ENCODE measurements at places on chromosomes 11 and 22. TPM values are rescaled to one million over a fixed set of nuclear protein-coding genes. Genes with fewer than 3 reads are reported as not detected.

- no peak for DNase-seq
Measured at GRCh38 chr22:19265779-19266178, 25.7 kb downstream of the CLTCL1 start.

JHY gene
- total RNA-seq, result 3.6 TPM

GRCh38 chr11:62015615-62016014, 48.2 kb upstream of the FTH1 start:
- no peak for DNase-seq

DNA sequence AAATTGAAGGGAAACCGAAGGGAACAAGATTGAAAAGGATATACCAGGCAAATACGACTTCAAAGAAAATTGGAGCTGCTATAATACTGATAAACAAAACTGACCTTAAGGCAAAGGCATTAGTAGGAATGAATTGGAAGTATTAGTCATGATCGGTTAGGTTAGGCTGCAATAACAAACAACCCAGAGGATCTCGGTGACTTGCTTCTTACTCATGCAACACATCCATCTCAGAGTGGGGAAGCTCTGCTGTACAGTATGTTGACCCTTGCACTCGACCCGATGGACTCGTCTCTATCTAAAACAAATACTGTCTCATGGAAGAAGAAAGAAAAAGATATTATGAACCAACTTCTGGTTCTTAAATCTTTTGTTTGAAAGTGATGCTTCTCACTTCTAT, 42.3 kb downstream of the SPATA19 start:
- DNase-seq, result no peak

C1QTNF6 gene
- total RNA-seq, result 5.5 TPM

GRCh38 chr11:81673001-81673400, 1060.7 kb downstream of the FAM181B start:
- DNase-seq, result peak; percentile 35

GRCh38 chr11:36149538-36150242, 139.5 kb downstream of the COMMD9 start:
- DNase-seq, result peak; percentile 97

SLC22A12 gene
- total RNA-seq, result not detected

MIAT gene
- total RNA-seq, result 3.0 TPM

GRCh38 chr11:12815129-12815480, 140.9 kb downstream of the TEAD1 start:
- DNase-seq, result no peak

DNA sequence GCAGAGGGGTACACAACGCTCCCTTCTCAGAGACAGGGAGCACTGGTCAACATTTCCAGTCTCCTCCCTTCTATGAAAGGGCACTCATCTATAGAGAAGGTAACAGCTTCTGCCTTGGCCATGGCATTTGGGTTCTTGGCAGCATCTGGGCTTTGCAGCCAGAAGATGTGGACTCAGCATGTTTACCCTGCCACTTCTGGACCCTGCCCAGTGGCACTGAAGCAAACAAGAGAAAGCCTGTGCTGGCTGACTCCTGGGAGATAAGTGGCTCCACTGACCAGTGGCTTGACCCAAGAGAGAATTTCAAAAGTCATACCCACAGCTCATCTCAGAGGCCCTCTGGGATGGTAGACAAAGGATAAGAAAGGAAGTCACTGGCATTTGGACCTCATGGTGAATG, 8.0 kb downstream of the CSNK2A3 start:
- no peak for DNase-seq

DNA sequence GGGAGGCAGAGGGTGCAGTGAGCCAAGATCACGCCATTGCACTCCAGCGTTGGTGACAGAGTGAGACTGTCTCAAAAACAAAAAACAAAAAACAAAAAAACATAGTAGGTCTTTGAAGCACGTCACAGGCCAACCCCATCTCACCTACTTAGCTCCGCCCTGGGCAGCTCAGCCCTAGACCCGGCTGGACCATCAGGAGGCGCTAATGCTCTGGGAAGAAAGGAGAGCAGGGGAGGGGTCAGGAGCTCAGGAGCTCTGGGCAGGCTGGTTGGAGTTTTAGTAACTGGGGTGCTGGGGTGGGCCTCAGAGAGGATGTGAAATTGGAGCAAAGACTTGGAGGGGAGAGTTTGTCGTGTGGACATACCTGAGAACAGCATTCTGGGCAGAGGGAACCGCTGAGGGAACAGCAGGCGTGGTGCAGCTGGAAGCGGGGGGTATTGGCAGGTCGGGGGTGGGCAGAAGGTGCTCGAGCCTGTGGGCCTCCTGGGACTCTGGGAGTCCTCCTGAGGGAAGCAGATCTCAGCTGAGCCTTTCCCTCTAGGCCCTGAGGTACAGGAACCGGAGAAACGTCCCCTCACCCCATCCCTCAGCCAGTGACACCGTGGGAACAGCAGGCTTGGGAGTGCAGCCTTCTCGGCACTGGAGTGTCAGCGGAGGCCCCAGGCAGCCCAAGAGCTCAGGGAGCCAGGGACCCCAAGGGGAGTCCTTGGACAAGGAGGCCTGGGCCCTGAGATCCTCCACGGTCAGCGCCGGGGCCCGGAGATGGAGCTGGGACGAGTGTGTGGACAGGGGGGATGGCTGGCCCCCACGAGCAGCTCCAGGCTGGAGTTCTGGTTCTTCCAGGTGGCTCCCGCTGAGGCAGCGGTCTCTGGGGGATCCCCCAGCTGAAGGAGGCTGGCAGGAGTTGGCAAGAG, 2.2 kb upstream of the RPS6KA4 start:
- no peak for DNase-seq

DNA sequence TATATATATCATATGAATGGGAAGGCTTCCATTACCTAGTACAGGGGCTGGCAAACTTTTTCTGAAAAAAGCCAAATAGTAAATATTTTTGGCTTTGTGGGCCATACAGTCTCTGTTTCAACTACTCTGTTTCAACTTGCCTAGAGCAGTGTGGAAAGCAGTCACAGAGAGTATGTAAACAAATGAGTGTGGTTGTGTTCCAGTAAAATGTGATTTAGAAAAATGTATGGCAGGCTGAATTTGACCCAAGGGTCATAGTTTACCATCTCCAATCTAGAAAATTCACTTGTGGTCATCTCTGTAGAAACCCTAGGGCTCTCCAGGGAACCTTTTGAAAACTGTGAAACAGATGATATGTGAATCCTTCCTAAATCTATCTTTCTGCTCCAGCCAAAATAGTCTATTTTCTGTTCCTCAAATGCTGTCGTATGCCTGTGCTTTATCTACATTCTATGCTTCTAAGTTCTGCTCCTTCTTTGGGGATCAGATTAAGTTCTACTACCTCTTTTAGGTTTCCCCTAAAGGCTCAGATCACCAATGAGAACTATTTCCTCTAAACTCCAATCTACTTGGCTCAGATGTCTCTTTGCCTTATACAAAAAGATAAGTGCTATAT, 356.2 kb downstream of the METTL15 start:
- DNase-seq, result no peak

GRCh38 chr22:38153821-38154562, 27.6 kb downstream of the PLA2G6 start:
- no peak for DNase-seq

DNA sequence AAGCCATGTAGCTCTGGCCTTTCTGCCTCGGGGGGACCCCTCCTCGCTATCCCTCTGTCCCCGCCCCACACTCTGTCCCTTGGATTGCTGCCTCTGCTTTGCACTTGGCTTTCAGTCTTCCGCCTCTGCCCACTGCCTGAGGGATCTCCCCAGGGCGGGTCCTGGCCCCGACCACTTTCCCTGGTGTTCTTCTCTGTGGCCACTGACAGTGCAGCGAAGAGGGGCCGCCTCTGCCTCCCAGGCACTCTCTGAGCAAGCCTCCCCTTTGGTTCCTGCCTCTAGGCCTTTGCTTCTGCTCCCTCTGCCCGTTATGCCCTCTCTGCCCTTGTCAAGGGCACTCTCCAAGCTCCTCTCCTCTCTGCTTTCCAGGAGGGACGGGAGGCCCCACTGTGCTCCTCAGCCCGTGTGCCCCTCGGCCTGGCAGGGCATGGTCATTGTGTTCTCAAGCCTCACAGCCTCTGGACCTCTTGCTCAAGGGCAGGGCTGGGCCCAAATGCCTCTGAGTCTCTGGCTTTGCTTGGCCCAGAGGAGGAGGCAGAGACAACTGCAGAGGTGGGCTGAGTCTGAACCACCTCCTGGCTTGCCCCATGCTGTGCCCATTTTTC, 5.5 kb upstream of the MPPED1 start:
- no peak for DNase-seq

GRCh38 chr22:43889860-43890253, 2.0 kb downstream of the PNPLA5 start:
- DNase-seq, result no peak

- DNase-seq, result no peak
Measured at GRCh38 chr22:44576311-44577260, 78.6 kb upstream of the RTL6 start.

CCDC89 gene
- total RNA-seq, result 2.0 TPM

GRCh38 chr11:92550411-92550810, 325.8 kb downstream of the FAT3 start:
- no peak for DNase-seq

BTG4 gene
- total RNA-seq, result 0.08 TPM

DNA sequence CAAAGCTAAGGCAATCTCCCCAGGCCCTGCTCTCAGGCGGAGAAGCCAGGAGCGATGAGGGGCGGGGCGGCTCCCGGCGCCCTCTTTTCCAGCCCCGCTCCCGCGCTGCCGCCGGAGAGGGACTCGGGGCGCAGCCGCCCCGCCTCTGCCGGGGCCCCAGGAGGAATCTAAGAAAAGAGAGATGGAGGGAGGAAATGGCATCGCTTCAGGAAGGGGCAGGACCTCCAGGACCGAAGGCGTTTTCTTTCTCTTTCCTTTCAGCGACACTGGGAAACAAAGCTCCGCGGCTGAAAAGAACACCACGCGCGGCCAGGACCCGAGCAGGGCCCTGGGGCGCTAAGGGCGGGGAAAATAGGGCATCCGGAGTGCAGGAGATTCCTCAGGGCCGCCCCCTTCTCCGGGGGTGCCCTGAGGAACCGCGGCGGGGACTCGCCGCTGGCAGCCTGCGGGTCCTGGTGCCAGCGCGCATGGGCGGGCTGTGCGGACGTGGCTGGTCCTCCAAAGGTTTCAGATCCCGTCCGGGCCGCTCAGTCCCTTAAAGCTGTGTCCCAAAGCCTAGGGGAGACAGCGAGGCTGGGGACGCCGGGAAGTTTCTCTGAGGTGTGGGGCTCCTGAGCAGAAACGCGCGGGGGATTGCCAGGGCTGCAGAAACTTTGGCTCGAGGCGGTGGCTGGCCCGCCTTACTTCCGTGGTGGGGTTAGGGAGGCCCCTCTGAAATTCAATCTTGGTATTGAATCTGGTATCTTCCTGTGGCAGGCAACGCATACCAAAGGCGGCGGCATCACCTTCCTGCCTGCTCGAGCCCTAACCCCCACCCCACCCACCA, 2.8 kb upstream of the BSX start:
- no peak for DNase-seq

- DNase-seq, result no peak
Measured at GRCh38 chr11:119741369-119742262, 12.6 kb upstream of the NECTIN1 start.

- no peak for DNase-seq
Measured at GRCh38 chr11:88464528-88464927, 127.0 kb upstream of the CTSC start.

GRCh38 chr11:64766881-64767280, 7.1 kb upstream of the PYGM start:
- no peak for DNase-seq

C11orf91 gene
- total RNA-seq, result not detected

HOATZ gene
- total RNA-seq, result not detected

CLDN5 gene
- total RNA-seq, result 1.7 TPM

DNA sequence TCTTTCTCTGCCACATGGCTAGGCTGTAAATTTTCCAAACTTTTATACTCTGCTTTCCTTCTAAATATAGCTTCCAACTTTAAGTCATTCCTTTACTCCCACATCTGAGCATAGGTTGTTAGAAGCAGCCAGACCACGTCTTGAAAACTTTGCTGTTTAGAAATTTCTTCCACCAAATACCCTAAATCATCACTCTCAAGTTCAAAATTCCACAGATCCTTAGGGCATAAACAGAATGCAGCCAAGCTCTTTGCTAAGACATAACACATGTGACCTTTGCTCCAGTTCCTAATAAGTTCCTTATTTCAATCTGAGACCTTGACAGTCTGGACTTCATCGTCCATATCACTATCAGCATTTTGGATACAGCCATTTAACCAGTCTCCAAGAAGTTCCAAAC, 749.9 kb downstream of the METTL15 start:
- DNase-seq, result no peak

Data from kidney epithelial cell (primary cell).